Activated CD4-positive, alpha-beta T cell treated with anti-CD3 and anti-CD28 coated beads, Interleukin-2, amount 50 U/mL, for 48 hours (primary cell): ENCODE measurements at places on chromosomes 13 and 19.

GRCh38 chr19:38203197-38203596 is 20.8 kb downstream of the DPF1 start:
- no peak for DNase-seq

GRCh38 chr13:72959643-72960042 is 99.2 kb upstream of the KLF5 start:
- no peak for DNase-seq

- no peak for DNase-seq
Observed at GRCh38 chr19:29781386-29782259, 30.2 kb upstream of the CCNE1 start.

DNA sequence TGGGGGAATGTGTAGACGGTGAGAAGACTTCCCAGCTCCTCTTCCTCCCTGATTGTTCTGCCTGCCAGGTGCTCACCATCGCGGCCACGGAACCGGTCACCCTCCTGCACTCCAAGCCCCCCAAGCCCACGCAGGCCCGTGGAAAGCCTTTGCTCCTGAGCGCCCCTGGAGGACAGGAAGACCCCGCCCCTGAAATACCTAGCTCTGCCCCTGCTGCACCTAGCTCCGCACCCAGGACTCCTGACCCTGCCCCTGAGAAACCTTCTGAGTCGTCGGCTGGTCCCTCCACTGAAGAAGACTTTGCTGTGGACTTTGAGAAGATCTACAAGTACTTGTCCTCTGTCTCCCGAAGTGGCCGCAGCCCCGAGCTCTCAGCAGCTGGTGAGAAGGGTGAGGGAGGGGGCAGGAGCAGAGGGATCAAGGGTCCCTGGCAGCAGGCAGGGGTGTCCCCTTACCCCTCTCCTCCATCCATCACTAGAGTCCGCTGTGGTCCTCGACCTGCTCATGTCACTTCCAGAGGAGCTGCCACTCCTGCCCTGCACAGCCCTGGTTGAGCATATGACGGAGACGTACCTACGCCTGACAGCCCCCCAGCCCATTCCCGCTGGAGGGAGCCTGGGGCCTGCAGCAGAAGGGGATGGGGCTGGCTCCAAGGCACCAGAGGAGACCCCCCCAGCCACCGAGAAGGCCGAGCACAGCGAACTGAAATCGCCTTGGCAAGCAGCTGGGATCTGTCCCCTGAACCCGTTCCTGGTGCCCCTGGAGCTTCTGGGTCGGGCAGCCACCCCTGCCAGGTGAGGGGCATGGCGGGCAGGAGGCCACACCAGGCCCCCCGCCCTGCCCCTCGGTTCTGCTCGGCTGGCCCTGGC is 2.1 kb downstream of the SNAPC2 start:
- no peak for DNase-seq

DNA sequence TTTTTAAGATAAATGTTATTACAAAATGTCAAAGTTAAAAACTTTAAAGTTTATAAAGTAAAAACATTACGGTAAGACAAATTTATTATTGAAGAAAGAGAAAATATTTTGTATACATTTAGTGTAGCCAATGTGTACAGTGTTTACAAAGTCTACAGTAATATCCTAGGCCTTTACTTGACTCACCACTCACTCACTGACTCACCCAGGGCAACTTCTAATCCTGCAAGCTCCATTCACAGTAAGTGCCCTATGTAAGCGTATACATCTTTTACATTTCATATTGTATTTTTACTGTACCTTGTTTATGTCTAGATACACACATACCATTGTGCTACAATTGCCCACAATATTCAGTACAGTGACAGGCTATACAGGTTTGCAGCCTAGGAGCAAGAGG is 448.2 kb downstream of the KCTD12 start:
- no peak for DNase-seq

DNA sequence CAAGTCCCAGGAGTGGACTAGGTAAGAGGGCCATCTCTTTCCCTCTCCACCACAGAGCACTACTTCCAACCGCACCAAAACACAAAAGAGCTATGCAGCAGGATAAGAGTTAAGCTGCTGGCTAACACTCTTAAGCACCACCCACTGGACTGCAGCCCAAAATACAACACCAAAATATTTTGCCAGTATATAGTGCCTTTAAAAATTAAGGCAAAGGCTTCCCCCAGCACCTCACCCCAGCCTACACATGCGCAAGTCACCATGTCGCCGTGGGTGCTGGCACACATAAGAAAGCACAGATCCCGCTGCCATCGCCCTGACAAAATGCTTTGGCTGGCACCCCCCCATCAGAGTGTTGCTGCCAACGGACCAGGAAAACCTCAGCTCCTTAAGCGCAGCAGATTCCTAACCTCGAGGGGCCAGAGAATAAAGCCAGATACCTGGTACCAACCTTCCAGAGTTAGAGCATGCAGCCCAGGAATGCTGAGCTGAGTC is 608.3 kb downstream of the PCDH17 start:
- DNase-seq = no peak

GRCh38 chr13:71874458-71874857 is 7.5 kb upstream of the DACH1 start:
- no peak for DNase-seq

GRCh38 chr19:40370997-40371801 is 18.8 kb downstream of the HIPK4 start:
- DNase-seq = no peak

GRCh38 chr13:98664924-98665637 is 87.4 kb downstream of the SLC15A1 start:
- DNase-seq = no peak

DNA sequence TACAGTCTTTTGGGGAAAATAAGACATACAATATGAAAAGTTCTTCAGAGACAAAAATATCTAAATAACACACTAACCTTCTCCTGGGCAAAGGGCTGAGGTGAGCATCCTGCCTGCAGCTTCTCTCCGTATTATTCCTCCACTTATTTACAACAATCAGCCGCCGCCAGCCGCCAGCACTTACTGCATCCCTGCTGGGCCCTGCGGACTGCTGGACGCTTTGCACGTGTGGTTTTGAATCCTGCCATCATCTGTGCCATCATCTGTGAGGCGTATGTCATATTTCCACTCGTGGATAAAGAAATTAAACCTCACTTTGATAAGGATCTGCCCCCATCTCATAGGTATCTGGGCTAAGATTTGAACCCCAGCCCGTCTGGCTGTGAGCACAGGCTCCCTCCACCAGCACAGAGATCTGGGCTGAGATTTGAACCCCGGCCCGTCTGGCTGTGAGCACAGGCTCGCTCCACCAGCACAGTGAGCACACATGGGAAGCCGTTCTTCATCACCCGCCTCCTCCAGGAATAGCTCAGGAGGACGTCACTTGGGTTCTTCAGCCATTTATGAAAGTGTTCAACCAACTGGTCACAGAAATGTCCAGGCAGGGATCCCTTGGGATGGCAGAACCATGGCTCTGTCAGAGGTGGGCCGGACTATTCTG is 35.2 kb upstream of the TUBGCP3 start:
- no peak for DNase-seq

- peak; percentile 60 for DNase-seq
Observed at GRCh38 chr19:10565028-10565566, 713 bp downstream of the KRI1 start.

GRCh38 chr19:18476507-18477041 is 38.6 kb upstream of the ISYNA1 start:
- DNase-seq = no peak

- no peak for DNase-seq
Observed at GRCh38 chr13:28338006-28338574, 156.8 kb downstream of the FLT1 start.

DNA sequence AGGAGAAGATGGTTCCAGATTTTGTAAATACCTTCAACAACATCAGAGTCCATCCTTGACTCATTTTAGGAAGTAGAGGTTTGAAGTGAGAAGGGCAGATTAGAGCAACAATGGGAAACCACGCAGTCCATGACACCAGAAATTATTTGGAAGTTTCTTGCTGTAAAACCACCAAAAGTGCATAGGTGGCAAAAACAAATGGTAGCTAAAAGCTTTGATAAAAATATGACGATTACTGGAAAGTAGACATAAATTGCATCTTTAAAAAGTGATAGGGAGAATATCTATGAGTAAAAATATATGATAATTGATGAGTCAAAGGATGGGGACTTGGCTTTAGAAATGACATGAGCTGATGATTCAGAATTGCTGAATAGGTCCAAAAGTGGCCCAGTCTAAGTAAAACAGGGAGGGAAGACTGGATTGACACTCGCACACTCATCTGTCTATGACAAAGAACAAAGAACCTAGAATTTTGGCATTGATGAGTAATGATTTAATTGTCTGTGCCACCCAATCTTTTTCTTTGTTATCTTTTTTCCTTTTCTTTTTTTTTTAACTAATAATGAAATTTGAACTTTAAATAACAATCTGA is 472.2 kb downstream of the MYO16 start:
- DNase-seq = no peak

GRCh38 chr13:89688918-89689317 is 1658.6 kb upstream of the MIR17HG start:
- no peak for DNase-seq

DNA sequence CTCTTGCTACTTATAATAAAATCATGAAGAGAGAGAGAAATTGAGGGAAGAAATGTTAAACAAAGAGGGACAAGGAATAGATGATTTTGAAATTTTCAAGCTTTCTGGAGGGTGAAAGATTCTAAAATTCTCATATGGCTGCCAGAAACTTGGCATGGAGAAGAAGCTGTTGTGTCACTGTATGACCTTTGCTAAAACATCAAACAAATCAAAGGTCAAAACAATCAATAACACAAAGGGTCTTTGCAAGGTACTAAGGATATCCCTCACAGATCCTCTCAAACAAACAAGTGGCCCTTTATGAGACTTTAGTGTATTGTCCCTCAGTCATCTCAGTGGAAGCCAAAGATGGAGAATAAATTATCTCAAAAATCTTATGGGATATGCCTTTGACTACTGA is 1039.2 kb upstream of the MIR17HG start:
- no peak for DNase-seq

DNA sequence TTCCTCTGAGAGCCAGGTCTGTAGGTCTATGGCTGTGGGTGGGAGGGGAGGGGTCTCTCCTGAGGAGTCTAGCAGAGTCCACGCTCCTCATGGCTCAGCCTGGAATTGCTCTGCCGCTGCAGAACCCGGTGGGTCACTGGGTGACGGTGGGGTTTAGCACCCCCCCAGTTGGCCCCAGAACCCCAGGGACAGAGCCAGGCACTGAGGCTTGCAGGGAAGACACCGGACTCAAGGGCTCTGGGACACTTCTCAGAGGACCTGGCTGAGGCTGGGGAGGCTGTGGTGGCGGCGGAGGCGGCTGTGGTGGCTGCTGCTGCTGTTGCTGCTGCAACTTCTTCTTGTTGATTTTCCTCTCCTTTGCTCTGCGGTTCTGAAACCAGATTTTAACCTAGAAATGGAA is 6.1 kb downstream of the CDX2 start:
- DNase-seq = no peak

- peak; percentile 82 for DNase-seq
Observed at GRCh38 chr19:2648528-2648937, 54.0 kb downstream of the GNG7 start.

- no peak for DNase-seq
Observed at GRCh38 chr13:33110713-33111413, 94.6 kb downstream of the KL start.
